ENCODE measurements at places on chromosomes 16 and 17.

- no peak for DNase-seq
Measured at GRCh38 chr16:30561089-30561816, 3.1 kb upstream of the ZNF764 start.

- no peak for DNase-seq
Measured at GRCh38 chr16:3804426-3805016, 76.0 kb downstream of the CREBBP start.

- DNase-seq = no peak
Measured at GRCh38 chr16:20348365-20349185, 3.9 kb downstream of the UMOD start.

DNA sequence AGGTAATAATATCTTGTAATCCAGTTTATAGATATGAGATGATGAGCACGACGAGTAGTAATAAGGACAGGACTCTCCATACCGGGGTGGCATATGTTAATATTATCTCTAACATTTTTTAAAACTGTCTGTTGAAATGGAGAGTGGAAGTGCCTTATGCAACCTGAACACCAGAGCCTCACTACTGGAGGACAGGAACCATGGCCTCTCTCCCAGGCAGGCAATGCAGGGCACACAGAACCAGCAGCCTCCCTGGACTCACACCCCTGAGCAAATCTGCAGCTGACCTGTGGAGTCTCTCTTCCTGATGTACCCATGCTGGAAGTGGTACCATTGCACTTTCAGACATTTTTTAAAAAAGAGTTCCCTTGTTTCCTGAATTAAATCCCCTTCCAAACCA is 55.2 kb upstream of the ERN1 start:
- no peak for DNase-seq

DNA sequence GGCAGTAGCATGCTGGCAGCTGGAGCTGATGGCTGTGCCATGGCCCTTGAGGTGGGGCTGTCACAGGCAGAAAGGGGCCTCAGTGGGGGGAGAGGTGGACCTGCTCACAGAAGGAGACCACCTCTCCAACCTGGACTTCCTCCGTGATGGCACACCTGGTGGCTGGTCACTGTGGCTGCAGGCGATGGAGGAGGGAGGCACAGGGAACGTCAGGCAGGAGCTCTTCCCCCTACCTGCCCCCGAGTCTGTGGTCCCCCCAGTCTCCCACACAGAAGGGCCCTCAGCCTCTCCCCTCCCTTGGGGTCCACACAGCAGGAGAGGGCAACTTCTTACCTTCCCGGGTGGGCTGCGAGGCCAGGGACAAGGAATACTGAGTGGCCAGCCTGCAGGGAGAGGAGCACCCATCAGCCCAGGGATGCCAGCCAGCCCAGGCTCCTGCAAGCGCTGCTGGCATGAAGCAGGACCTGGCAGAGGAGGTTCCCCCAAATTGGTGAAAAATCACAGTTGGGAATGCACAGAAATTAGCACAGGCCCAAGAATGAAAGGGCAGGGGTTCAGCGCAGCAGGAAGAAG is 96.5 kb downstream of the GOSR1 start:
- DNase-seq = no peak

DNA sequence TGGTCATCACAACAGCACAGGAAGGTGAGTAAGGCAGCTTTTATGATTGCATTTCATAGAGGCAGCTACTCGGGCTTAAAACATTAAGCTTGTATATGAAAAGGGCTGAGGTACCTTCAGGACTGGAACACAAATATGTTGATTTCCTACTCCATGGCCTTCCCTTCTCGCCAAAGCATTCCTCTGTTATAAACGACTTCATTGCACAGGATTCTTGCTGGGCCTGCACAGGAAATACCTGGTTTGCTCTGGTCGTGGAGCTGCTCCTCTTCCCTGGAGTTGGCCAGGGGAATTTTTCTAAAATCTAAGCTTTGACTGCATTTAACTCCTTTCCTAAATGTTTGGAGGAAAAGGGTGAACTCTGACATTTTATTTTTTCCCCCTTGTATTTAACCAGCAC is 49.0 kb downstream of the CHD9 start:
- no peak for DNase-seq

GRCh38 chr16:3047387-3047720 is 993 bp downstream of the MMP25 start:
- no peak for DNase-seq

- no peak for DNase-seq
Measured at GRCh38 chr17:36657763-36658490, 56.5 kb downstream of the MRM1 start.

DNA sequence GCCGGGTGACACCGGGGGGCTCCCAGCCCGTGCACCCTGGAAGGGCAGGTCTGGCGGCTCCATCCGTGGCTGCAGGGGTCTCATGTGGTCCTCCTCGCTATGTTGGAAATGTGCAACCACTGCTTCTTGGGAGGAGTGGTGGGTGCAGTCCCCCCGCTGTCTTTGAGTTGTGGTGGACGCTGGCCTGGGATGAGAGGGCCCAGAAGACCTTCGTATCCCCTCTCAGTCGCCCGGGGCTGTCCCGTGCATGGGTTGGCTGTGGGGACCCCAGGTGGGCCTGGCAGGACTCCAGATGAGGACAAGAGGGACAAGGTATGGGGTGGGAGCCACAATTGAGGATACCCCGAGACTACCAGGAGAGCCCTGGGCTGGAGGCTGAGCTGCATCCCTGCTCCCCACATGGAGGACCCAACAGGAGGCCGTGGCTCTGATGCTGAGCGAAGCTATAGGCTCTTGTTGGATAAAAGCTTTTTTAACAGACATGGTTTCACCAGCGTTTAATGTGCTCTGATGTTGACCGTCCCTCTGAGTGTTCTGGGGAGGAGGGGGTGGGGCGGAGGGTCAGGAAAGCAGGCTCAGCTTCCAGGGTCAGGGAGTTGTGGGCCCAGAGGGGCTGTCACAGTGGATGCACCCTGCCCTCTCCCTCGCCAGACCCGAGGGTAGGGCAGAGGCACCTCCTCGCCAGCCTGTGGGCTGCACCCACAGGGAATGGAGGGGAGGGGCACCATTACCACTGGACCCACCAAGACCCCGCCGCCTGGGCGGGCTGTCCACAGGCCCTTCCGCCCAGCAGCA is 5.4 kb downstream of the SPATA2L start:
- no peak for DNase-seq

- no peak for DNase-seq
Measured at GRCh38 chr16:89922477-89922883, 662 bp upstream of the TUBB3 start.

- no peak for DNase-seq
Measured at GRCh38 chr16:67489401-67490083, 6.2 kb upstream of the AGRP start.

- no peak for DNase-seq
Measured at GRCh38 chr16:46961373-46962353, 11.8 kb downstream of the DNAJA2 start.

- no peak for DNase-seq
Measured at GRCh38 chr16:56936950-56937349, 5.0 kb downstream of the HERPUD1 start.

GRCh38 chr17:34401165-34401564 is 38.1 kb upstream of the CCL1 start:
- DNase-seq = no peak

Measured in stimulated activated CD8-positive, alpha-beta memory T cell treated with anti-CD3 and anti-CD28 coated beads, Interleukin-4, amount 100 ng/mL, for 1 hour (primary cell).